LHCN-M2 (cell line): ENCODE measurements at places on chromosomes 16 and 17. TPM values are rescaled to one million over a fixed set of nuclear protein-coding genes. Genes with fewer than 3 reads are reported as not detected.

The SMIM36 gene
- total RNA-seq = not detected in 2 replicates

The KIF19 gene
- not detected in 2 replicates for total RNA-seq

The XYLT1 gene
- total RNA-seq = 2.7 and 3.7 TPM in 2 replicates

The PRSS36 gene
- 0.40 and 0.64 TPM in 2 replicates for total RNA-seq

The MXRA7 gene
- total RNA-seq = 470 and 568 TPM in 2 replicates

The TM4SF5 gene
- not detected in 2 replicates for total RNA-seq

The KRT27 gene
- not detected in 2 replicates for total RNA-seq
